ENCODE measurements at places on chromosomes 12 and 14. TPM values are rescaled to one million over a fixed set of nuclear protein-coding genes. Genes with fewer than 3 reads are reported as not detected.

ACVRL1 gene
- 0.20 TPM for total RNA-seq

VWF gene
- total RNA-seq: 0.07 TPM

BHLHE41 gene
- 0.69 TPM for total RNA-seq

IQSEC3 gene
- total RNA-seq: 0.01 TPM

AKAP3 gene
- total RNA-seq: 0.09 TPM

RNASE7 gene
- 0.07 TPM for total RNA-seq

ASB2 gene
- total RNA-seq: 0.44 TPM

DIO2 gene
- 1.9 TPM for total RNA-seq

WSCD2 gene
- total RNA-seq: not detected

LHX5 gene
- not detected for total RNA-seq

TAS2R7 gene
- total RNA-seq: not detected

GARIN6 gene
- not detected for total RNA-seq

KRT80 gene
- total RNA-seq: 41.2 TPM

TOGARAM1 gene
- total RNA-seq: 7.2 TPM

HOXC10 gene
- total RNA-seq: 3.1 TPM

LBHD2 gene
- not detected for total RNA-seq

CHGA gene
- total RNA-seq: 1.7 TPM

NID2 gene
- 28.0 TPM for total RNA-seq

PRH2 gene
- not detected for total RNA-seq

BCAT1 gene
- 10.7 TPM for total RNA-seq

WNT1 gene
- 0.07 TPM for total RNA-seq

SERPINA1 gene
- 1.7 TPM for total RNA-seq

SLC25A21 gene
- 1.2 TPM for total RNA-seq

KCNMB4 gene
- 0.16 TPM for total RNA-seq

BCL7A gene
- total RNA-seq: 10.3 TPM

SYNDIG1L gene
- not detected for total RNA-seq

TMEM52B gene
- 0.12 TPM for total RNA-seq

CDCA3 gene
- 82.3 TPM for total RNA-seq

DENR gene
- total RNA-seq: 55.1 TPM

ERBB3 gene
- 0.78 TPM for total RNA-seq

DTX3 gene
- 16.2 TPM for total RNA-seq

KCNH5 gene
- not detected for total RNA-seq

IL26 gene
- total RNA-seq: not detected

SERPINA10 gene
- 0.05 TPM for total RNA-seq

TXNDC16 gene
- 0.92 TPM for total RNA-seq

ARHGAP9 gene
- total RNA-seq: 0.17 TPM

SPRING1 gene
- total RNA-seq: 23.1 TPM

FOXN4 gene
- total RNA-seq: 0.03 TPM

DNAH10 gene
- total RNA-seq: 0.31 TPM

Measured in A549 treated with Hydrocortisone at 1 μM for 4 hours (cell line).